ENCODE measurements at places on chromosomes 6 and 20. TPM values are rescaled to one million over a fixed set of nuclear protein-coding genes. Genes with fewer than 3 reads are reported as not detected.

Gene TBXT
- not detected for total RNA-seq

Gene HSD17B8
- 2.6 TPM for total RNA-seq

Gene FOXA2
- not detected for total RNA-seq

Gene ENPP3
- not detected for total RNA-seq

Gene MATN4
- not detected for total RNA-seq

Gene JPH2
- total RNA-seq: under 0.01 TPM

Gene SCRT2
- not detected for total RNA-seq

Gene C6orf15
- total RNA-seq: not detected

Gene HMGCLL1
- total RNA-seq: not detected

Gene OXT
- total RNA-seq: not detected

Gene NOX3
- total RNA-seq: not detected

Gene FNDC11
- total RNA-seq: 0.25 TPM

Gene PDYN
- not detected for total RNA-seq

Gene SEL1L2
- not detected for total RNA-seq

Gene BPI
- total RNA-seq: 1.4 TPM

Gene YTHDF1
- total RNA-seq: 24.8 TPM

Gene ALDH5A1
- 1.6 TPM for total RNA-seq

Gene EYA4
- 5.7 TPM for total RNA-seq

Gene FOXC1
- total RNA-seq: 15.7 TPM

Gene BPIFB4
- not detected for total RNA-seq

Gene WFDC12
- total RNA-seq: not detected

Gene GLP1R
- total RNA-seq: not detected

Gene EMILIN3
- not detected for total RNA-seq

Gene CTAGE9
- not detected for total RNA-seq

Gene TMEM170B
- total RNA-seq: 1.4 TPM

Gene OPN5
- total RNA-seq: not detected

Gene TMC2
- total RNA-seq: not detected

Gene OR2B6
- total RNA-seq: not detected

Gene HTR1E
- total RNA-seq: not detected

Gene TNNC2
- 0.45 TPM for total RNA-seq

Gene ARMC2
- total RNA-seq: 2.5 TPM

Gene RBPJL
- total RNA-seq: not detected

Gene IP6K3
- not detected for total RNA-seq

Gene RSPO4
- not detected for total RNA-seq

Gene DLL1
- total RNA-seq: 4.9 TPM

Gene PACSIN1
- not detected for total RNA-seq

Gene ECT2L
- under 0.01 TPM for total RNA-seq

Gene ULBP1
- 1.7 TPM for total RNA-seq
